ENCODE measurements at places on chromosomes 3 and 15. TPM values are rescaled to one million over a fixed set of nuclear protein-coding genes. Genes with fewer than 3 reads are reported as not detected.

The EIF2B5 gene
- total RNA-seq: 39.0 TPM

DNA sequence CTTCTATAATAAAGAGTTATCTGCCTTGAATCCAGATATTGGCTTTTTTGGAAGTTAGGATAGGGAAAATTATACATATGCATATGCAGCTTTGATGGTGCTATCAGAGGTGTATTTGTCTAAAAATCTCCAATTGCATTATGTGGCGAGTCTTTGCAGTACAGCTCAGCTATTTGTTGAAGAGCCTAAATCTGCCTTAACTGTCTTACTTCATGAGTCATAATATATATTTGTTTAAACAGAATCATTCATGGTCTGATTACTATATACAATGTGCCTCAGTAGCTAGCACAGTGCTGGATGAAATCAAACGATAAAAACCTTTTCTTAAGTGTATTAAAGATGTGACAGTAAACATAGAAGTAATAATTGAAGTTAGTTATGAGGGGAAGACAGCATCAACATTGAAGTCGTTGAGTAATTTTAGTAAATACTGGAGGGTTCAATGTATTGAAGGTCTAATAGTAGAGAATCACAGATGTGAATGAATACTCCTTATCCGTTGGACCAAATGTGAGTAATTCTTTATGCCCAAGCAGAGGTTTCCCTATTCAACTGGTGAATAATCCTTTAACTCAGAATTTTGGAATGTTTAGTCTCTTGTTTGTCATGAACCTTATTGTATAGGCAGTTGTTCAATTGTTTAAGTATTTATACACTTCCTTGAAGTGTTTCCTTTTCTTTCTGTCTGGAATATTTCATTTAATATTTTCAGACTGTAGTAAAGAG, 74.8 kb upstream of the NAALADL2 start:
- H3K36me3 ChIP-seq: peaks cover 2% of the 10 kb centered on the region
- no peaks in the 10 kb centered on the region for H3K4me1 ChIP-seq
- DNase-seq: no peak
- H3K27me3 ChIP-seq: no peaks in the 10 kb centered on the region

DNA sequence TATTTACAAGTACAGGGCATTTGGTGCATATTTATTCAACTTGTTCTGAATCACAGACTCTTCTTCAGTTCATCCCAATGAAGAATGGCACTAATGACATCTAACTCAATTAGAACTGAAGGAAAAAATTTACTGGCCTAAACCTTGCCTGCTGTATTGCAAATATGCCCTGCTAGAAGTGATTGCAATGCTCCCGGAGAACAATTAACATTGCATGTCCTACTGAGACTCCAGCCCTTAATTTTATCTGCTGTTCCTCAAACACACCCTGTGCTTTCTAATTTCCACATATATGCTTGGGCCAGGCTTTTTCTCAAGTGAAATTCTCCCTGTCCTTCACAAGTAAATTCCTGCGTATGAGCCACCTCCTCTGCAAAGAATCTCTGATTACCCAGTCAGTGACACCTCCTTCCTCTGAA, 8.3 kb downstream of the ACKR4 start:
- no peak for DNase-seq
- H3K4me3 ChIP-seq: no peak overlapping the region
- H3K27me3 ChIP-seq: no peaks in the 10 kb centered on the region
- H3K27ac ChIP-seq: peak overlapping the region; percentile 21

The PRR20G gene
- total RNA-seq: not detected

The TRPM1 gene
- not detected for total RNA-seq

DNA sequence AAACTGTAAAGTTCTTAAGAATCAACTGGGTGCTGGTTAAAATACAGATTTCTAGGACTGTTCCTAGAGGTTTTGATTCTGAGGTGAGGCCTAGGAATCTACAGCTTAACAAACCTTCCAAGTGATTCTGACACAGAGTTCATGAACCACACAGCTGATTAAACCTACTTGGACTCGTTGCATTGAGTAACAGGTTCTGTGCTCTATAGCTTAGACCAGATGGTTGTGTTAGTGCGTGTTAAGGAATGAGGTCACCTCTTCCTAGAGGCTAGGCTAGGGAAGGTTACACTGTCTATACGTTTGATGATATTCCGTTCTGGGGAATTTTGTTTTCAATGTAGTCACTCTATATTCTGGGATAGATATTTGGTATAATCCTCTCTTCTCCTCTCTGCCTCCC, 21.9 kb downstream of the EID1 start:
- peaks cover 1% of the 10 kb centered on the region for H3K27me3 ChIP-seq
- no peak overlapping the region for H3K4me3 ChIP-seq
- no peak overlapping the region for H3K27ac ChIP-seq
- no peaks in the 10 kb centered on the region for H3K36me3 ChIP-seq
- no peak for DNase-seq

DNA sequence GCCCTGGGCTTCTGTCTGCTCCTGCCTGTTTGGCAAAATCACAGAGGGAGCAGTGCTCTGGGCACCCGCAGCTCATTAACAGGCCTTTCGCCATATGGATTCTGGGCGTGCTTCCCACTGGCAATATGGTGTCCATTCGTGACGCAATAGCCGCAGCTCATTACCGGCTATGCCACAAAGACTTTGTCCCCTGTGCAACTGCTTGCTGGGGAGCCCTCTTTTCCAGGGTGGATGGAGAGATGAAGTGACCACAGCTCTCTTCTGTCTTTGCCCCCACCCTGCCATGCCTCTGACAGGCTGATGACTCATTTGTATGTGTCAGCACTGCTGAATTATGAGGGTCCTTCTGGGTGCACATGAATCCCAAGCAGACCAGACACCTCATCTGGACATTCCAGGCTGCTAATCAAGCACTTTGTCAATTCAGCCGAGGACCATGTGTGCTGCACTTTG, 214.3 kb upstream of the FEZF2 start:
- peaks cover 19% of the 10 kb centered on the region for H3K27me3 ChIP-seq
- no peaks in the 10 kb centered on the region for H3K4me1 ChIP-seq
- H3K4me3 ChIP-seq: no peak overlapping the region

- H3K27me3 ChIP-seq: no peaks in the 10 kb centered on the region
- peaks cover 63% of the 10 kb centered on the region for H3K36me3 ChIP-seq
- no peak overlapping the region for H3K4me3 ChIP-seq
- peaks cover 2% of the 10 kb centered on the region for H3K4me1 ChIP-seq
- DNase-seq: no peak
- no peak overlapping the region for H3K27ac ChIP-seq
Observed at GRCh38 chr3:16297997-16298885, 33.2 kb downstream of the OXNAD1 start.

DNA sequence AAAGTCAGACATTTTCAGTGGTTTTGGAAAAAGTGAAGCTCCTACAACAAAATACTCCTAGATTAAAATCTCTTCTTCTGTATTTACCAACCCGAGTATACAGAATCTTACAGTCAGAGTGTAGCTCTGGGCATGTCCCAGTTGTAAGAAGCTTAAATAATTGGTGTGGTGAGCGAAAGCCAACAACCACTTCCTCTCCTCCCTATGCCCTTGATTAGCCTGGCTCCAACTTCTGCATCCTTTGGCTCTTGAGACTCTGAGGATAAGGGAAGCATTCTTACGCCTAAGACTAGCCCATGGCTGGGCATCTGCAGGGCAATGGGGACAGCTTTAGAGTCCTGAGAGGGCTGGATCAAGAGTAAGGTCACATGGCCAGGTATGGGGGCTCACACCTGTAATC, 25.5 kb downstream of the RFT1 start:
- peaks cover 32% of the 10 kb centered on the region for H3K36me3 ChIP-seq
- no peaks in the 10 kb centered on the region for H3K4me1 ChIP-seq
- H3K27me3 ChIP-seq: no peaks in the 10 kb centered on the region
- no peak overlapping the region for H3K4me3 ChIP-seq

The GPR149 gene
- total RNA-seq: not detected

DNA sequence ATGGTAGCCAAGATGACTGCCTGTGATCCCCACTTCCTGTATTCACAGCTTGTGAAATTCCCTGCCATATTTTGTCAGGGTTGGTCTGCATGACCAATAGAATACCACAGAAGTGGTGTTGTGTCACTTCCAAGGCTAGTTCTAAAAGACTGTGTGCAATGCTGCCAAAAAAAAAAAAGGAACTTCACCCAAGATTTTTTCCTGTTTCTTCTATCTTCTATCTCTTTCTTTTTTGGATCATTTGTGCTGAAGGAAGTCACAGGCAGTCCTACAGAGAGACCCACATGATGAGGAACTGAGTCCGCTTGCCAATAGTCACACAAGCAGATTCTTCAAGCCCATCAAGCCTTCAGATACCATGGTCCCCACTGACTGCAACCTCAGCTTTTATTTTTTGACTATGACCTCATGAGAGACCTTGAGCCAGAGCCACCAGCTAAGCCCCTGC, 18.1 kb upstream of the RAF1 start:
- no peaks in the 10 kb centered on the region for H3K27me3 ChIP-seq
- no peaks in the 10 kb centered on the region for H3K36me3 ChIP-seq
- H3K4me1 ChIP-seq: no peaks in the 10 kb centered on the region
- H3K27ac ChIP-seq: no peak overlapping the region
- no peak for DNase-seq

Measured in mesothelial cell of epicardium (in vitro differentiated cells).